Effector memory CD4-positive, alpha-beta T cell (primary cell): ENCODE measurements at places on chromosomes 1 and 21.

DNA sequence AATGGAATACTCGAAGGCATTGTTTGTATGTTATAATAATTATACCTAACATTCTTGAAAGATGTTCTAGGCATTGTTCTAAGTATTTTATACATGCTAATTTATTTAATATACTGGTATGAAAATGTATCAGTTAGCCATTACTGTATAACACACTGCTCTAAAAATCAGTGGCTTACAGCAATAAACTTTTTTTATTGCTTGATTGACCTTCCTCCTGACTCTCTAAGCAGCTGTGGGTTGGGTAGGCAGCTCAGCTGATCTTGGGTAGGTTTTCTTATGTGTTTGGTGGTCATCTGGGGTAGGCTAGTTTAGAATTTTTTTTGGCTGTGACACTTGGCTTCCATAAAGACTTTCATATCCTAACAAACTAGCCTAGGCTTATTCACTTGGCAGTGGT lies 100.2 kb upstream of the SYT6 start:
- no peaks in the 10 kb centered on the region for H3K4me1 ChIP-seq
- no peak for DNase-seq
- H3K27me3 ChIP-seq = no peaks in the 10 kb centered on the region
- no peak overlapping the region for H3K27ac ChIP-seq
- H3K4me3 ChIP-seq = no peak overlapping the region

GRCh38 chr1:188432427-188432826 lies 1603.7 kb downstream of the PLA2G4A start:
- no peaks in the 10 kb centered on the region for H3K27me3 ChIP-seq
- no peaks in the 10 kb centered on the region for H3K36me3 ChIP-seq
- no peak for DNase-seq
- H3K27ac ChIP-seq = no peak overlapping the region
- H3K4me3 ChIP-seq = no peak overlapping the region

DNA sequence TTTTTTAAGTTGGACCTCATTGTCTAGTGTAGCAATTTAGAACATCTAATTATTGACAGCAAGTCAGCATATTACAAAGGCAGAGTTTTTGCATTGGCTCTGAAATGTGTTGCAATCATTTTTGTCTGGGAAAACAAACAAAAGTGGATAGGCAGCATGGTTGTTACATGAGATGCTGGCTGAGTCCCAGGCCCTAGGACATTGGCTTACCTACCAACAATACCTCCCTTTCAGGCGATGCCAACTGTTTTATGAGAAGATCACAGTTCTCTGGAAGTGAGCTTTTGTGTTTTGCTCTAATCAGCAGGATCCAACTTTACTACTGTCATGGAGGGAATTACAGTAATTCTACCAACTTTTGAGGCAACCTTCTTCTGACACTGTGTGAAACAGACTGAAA lies 71.5 kb upstream of the CXADR start:
- no peaks in the 10 kb centered on the region for H3K27me3 ChIP-seq
- H3K4me3 ChIP-seq = no peak overlapping the region
- no peak overlapping the region for H3K27ac ChIP-seq
- no peak for DNase-seq
- H3K4me1 ChIP-seq = no peaks in the 10 kb centered on the region

- H3K4me1 ChIP-seq = peaks cover 25% of the 10 kb centered on the region
- H3K36me3 ChIP-seq = no peaks in the 10 kb centered on the region
- no peak within 1 kb of the TSS for H3K27ac ChIP-seq
- peaks cover 24% of the 10 kb centered on the region for H3K27me3 ChIP-seq
- no peak for DNase-seq
These were observed at the start of gene ESPN for GRCh38 chr1:6424619-6425593. ESPN (plus strand) TSS chr1:6424776; CDS start chr1:6424956, 180 bp downstream.

DNA sequence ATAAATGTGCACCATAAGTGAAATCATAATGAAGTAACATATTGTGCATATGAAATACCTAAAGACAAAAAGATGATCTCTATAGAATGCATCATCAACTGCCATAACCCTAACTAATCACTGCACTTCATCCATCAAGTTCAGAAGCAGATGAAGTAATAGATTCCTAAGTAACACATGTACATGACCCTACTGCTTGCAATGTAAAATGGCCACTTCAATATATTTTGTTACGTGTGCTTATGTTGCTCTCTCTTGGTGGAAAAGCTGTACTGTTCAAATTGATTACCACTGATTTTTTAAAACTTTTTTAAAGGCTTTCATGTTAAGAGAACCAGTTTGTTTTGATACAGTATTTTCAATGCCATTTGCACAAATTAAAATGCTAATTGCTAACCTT lies 141.8 kb downstream of the TTLL7 start:
- no peak overlapping the region for H3K27ac ChIP-seq
- H3K27me3 ChIP-seq = no peaks in the 10 kb centered on the region
- H3K4me3 ChIP-seq = no peak overlapping the region
- DNase-seq = no peak
- H3K4me1 ChIP-seq = peaks cover 4% of the 10 kb centered on the region

DNA sequence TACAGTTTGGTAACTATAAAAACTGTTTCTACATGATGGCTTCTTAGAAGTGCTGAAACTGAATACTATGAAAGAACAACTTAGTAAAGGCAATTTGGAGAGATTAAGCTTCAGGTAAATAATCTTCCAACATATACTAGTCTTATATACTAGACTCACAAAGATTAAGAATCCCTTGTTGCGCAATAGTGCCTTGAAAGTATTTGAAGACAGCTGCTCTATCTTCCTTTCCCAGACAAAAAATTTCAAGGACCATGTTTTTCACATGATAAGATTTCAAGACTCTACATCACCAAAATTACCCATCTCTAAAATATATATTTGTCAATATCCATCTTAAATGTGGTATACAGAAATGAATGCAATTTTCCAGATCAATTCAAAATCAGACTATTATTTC lies 37.7 kb upstream of the ASPM start:
- H3K4me3 ChIP-seq = no peak overlapping the region
- H3K27ac ChIP-seq = no peak overlapping the region
- peaks cover 57% of the 10 kb centered on the region for H3K36me3 ChIP-seq
- no peaks in the 10 kb centered on the region for H3K4me1 ChIP-seq
- no peaks in the 10 kb centered on the region for H3K27me3 ChIP-seq

GRCh38 chr1:196577386-196577785 lies 30.9 kb downstream of the KCNT2 start:
- no peaks in the 10 kb centered on the region for H3K4me1 ChIP-seq
- no peaks in the 10 kb centered on the region for H3K27me3 ChIP-seq
- no peak overlapping the region for H3K27ac ChIP-seq
- H3K36me3 ChIP-seq = no peaks in the 10 kb centered on the region
- H3K4me3 ChIP-seq = no peak overlapping the region

GRCh38 chr1:14840374-14840773 lies 241.9 kb downstream of the KAZN start:
- H3K4me3 ChIP-seq = no peak overlapping the region
- no peaks in the 10 kb centered on the region for H3K27me3 ChIP-seq
- H3K4me1 ChIP-seq = no peaks in the 10 kb centered on the region
- DNase-seq = no peak
- no peak overlapping the region for H3K27ac ChIP-seq

- H3K4me1 ChIP-seq = no peaks in the 10 kb centered on the region
- DNase-seq = no peak
- no peaks in the 10 kb centered on the region for H3K27me3 ChIP-seq
- H3K27ac ChIP-seq = no peak overlapping the region
These were observed 162.6 kb downstream of the GRIK1 start for GRCh38 chr21:29777160-29777559.

GRCh38 chr1:48588061-48588460 lies 116.1 kb upstream of the SPATA6 start:
- no peaks in the 10 kb centered on the region for H3K4me1 ChIP-seq
- H3K27ac ChIP-seq = no peak overlapping the region
- no peaks in the 10 kb centered on the region for H3K36me3 ChIP-seq
- no peaks in the 10 kb centered on the region for H3K27me3 ChIP-seq
- no peak overlapping the region for H3K4me3 ChIP-seq

DNA sequence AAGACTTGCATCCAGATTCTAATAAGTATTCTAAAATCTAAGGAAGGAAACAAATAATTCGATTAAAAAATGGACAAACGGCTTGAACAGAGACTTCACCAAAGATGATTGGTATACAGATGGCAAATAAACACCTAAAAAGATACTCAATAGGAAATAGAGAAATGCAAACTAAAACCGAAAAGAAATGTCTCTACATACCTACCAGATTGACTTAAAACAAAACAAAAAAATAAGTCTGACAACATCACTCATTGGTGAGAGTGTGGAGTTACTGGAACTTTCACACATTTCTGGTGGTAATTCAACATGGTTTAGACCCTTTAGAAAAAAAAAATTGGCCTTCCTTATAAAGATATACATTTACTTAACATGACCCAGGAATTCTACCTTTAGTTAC lies 869.8 kb downstream of the TTLL7 start:
- H3K36me3 ChIP-seq = no peaks in the 10 kb centered on the region
- DNase-seq = no peak
- no peaks in the 10 kb centered on the region for H3K4me1 ChIP-seq
- no peak overlapping the region for H3K27ac ChIP-seq

GRCh38 chr1:193799948-193800690 lies 613.7 kb upstream of the B3GALT2 start:
- no peak overlapping the region for H3K4me3 ChIP-seq
- H3K4me1 ChIP-seq = no peaks in the 10 kb centered on the region
- H3K27me3 ChIP-seq = no peaks in the 10 kb centered on the region
- no peaks in the 10 kb centered on the region for H3K36me3 ChIP-seq
- no peak for DNase-seq
- no peak overlapping the region for H3K27ac ChIP-seq

DNA sequence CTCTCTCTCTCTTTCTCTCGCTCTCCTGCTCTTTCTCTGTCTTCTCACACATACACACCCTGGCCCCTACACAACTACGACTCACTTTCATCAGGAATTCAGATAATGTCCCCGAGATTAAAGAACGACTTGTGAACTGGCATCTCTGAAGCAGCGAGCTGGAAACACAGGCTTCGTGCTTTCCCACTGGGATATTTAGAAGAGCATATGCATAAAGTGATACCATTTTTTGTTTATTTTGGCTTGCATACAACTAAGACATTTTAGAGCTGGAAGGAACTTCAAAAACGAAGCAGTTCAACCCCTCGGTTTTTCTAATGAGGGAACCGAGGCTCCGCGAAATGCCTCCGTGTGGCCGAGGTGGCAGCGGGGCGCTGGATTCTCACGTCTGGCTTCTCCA lies 88.6 kb downstream of the ZBTB18 start:
- H3K27ac ChIP-seq = no peak overlapping the region
- H3K27me3 ChIP-seq = no peaks in the 10 kb centered on the region
- no peaks in the 10 kb centered on the region for H3K4me1 ChIP-seq
- H3K4me3 ChIP-seq = no peak overlapping the region
- DNase-seq = no peak

GRCh38 chr1:202170726-202171125 lies 10.3 kb upstream of the PTPN7 start:
- no peak overlapping the region for H3K4me3 ChIP-seq
- H3K4me1 ChIP-seq = peaks cover 8% of the 10 kb centered on the region
- H3K27ac ChIP-seq = no peak overlapping the region
- no peaks in the 10 kb centered on the region for H3K27me3 ChIP-seq

- H3K27ac ChIP-seq = no peak overlapping the region
- no peak for DNase-seq
- no peaks in the 10 kb centered on the region for H3K36me3 ChIP-seq
- H3K27me3 ChIP-seq = no peaks in the 10 kb centered on the region
- H3K4me1 ChIP-seq = no peaks in the 10 kb centered on the region
These were observed 12.7 kb downstream of the FCRL5 start for GRCh38 chr1:157539568-157539967.

- no peaks in the 10 kb centered on the region for H3K4me1 ChIP-seq
- H3K36me3 ChIP-seq = no peaks in the 10 kb centered on the region
- H3K4me3 ChIP-seq = no peak overlapping the region
- no peaks in the 10 kb centered on the region for H3K27me3 ChIP-seq
- no peak for DNase-seq
These were observed 265.7 kb downstream of the PTBP2 start for GRCh38 chr1:96987186-96987703.

GRCh38 chr1:115338457-115338820 lies 390 bp upstream of the NGF start:
- no peak overlapping the region for H3K27ac ChIP-seq
- H3K36me3 ChIP-seq = no peaks in the 10 kb centered on the region
- H3K4me1 ChIP-seq = no peaks in the 10 kb centered on the region
- DNase-seq = no peak
- no peaks in the 10 kb centered on the region for H3K27me3 ChIP-seq

DNA sequence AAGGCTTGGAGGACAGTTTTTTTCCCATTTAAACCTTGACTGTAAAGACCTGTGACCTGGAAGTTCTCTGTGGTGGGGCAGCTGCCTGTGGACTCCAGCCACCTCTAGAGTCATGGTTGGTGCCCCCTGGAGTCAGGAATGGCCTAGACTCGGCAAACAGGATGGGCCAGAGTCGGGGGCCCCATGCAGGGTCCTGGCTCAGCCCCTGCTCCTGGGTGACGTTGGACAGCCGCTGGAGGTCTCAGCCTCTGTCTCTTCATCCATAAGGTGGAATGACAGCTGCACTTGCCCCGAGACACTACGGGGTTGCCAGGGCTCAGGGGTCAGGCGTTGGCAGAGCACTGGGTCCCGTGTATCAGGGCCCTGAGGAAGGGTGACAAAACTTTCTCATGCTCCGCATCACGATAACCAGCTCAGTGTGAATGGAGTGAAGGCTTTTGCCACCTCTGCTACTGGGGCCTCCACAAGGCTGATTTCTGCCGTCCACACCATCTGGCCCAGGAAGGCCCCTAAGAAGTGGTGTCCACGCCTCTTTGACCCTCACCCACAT lies 58.5 kb upstream of the TTC34 start:
- no peak overlapping the region for H3K27ac ChIP-seq
- no peak overlapping the region for H3K4me3 ChIP-seq
- H3K36me3 ChIP-seq = no peaks in the 10 kb centered on the region
- H3K4me1 ChIP-seq = peaks cover 5% of the 10 kb centered on the region

DNA sequence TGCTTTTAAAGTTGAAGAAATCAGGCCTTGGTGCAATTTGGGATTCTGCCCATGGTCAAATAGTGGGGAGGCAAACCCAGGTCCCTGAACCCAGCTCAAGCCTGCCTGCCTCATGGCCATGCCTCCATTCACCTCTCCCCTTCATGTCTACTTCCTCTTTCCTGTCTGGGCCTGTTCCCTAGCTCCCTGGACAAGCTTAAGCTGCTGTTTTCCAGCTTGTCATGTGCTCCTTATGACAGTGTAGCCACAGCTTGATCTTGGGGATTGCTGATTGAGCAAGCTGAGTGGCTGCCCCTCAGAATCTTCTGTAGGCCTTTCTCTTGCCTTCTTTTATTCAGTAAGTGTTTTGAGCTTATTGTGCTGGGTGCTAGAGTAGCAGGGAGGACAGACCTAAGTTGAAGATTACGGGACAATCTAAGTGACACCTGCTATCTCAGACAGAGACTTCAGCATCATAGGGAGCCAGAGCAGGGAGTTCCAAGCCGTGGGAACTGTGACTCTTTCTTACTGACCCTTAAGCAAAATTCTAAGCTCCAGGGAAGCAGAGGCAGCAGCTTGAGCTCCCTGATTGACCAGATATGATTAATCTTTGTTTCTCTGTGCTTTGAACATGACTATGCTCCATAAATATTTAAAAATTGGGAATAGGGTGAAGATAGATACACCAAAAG lies 520 bp upstream of the MR1 start:
- peaks cover 25% of the 10 kb centered on the region for H3K4me1 ChIP-seq
- DNase-seq = peak; percentile 6
- peaks cover 4% of the 10 kb centered on the region for H3K36me3 ChIP-seq
- no peaks in the 10 kb centered on the region for H3K27me3 ChIP-seq
- peak overlapping the region; percentile 60 for H3K4me3 ChIP-seq
- peak overlapping the region; percentile 89 for H3K27ac ChIP-seq

GRCh38 chr1:63703701-63704107 lies 70.1 kb upstream of the ROR1 start:
- H3K36me3 ChIP-seq = no peaks in the 10 kb centered on the region
- H3K27me3 ChIP-seq = peaks cover 4% of the 10 kb centered on the region
- H3K27ac ChIP-seq = no peak overlapping the region
- no peak overlapping the region for H3K4me3 ChIP-seq
- no peaks in the 10 kb centered on the region for H3K4me1 ChIP-seq
- DNase-seq = no peak
